Glomerular endothelial cell (primary cell): ENCODE measurements at places on chromosomes 12 and 14. TPM values are rescaled to one million over a fixed set of nuclear protein-coding genes. Genes with fewer than 3 reads are reported as not detected.

TMEM179 gene
- total RNA-seq: 0.53 TPM in 1 of 2 replicates, not detected in the other

GLT8D2 gene
- total RNA-seq: 2.3 and 3.8 TPM in 2 replicates

TMEM120B gene
- 12.2 and 13.7 TPM in 2 replicates for total RNA-seq

KLRC1 gene
- not detected in 2 replicates for total RNA-seq

ALDH2 gene
- total RNA-seq: 40.3 and 69.5 TPM in 2 replicates

PARP2 gene
- total RNA-seq: 9.9 and 12.3 TPM in 2 replicates

STK38L gene
- total RNA-seq: 14.4 and 24.9 TPM in 2 replicates

TESPA1 gene
- not detected in 2 replicates for total RNA-seq

SLCO1B1 gene
- not detected in 2 replicates for total RNA-seq

EIF2S3B gene
- total RNA-seq: 0.35 and 2.3 TPM in 2 replicates

HHIPL1 gene
- total RNA-seq: 2.6 and 4.3 TPM in 2 replicates

CLEC1B gene
- 0.18 TPM in 1 of 2 replicates, not detected in the other for total RNA-seq
